Urinary bladder (tissue), 4 donors: ENCODE measurements at places on chromosomes 5 and 9. TPM values are rescaled to one million over a fixed set of nuclear protein-coding genes. Genes with fewer than 3 reads are reported as not detected.

The HTR1A gene
- not detected for polyA plus RNA-seq

The PCDHGB5 gene
- polyA plus RNA-seq = 4.7 TPM

The GRIA1 gene
- 0.27 TPM for polyA plus RNA-seq

The CEMIP2 gene
- polyA plus RNA-seq = 17.5 TPM

The CCL28 gene
- polyA plus RNA-seq = 0.68 TPM

The ASB6 gene
- polyA plus RNA-seq = 16.5 TPM

The PCAT7 gene
- polyA plus RNA-seq = 0.06 TPM

The VCAN gene
- 30.0 TPM for polyA plus RNA-seq

The FOXD4L3 gene
- polyA plus RNA-seq = not detected

The IRGM gene
- 0.16 TPM for polyA plus RNA-seq

The POLR3G gene
- polyA plus RNA-seq = 1.1 TPM

The TRIP13 gene
- polyA plus RNA-seq = 1.6 TPM

The UBE2QL1 gene
- polyA plus RNA-seq = 0.46 TPM

DNA sequence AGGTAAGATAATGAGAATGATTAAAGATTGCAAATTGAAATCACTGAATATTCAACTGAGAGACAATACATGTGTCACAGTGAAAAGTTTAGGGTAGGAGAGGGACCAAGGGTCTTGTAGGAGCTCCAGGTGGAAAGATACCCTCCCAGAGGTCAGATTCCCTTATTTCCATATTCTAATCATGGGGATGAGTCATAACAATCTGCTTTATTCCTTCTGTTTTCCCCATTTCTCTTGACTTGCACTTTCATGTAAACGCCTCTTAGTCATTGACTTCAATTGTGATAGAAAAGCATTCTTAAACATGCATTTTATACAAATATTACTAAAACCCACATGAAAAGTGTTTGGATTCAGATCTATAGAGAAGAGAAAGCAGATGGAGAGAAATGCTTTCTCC lies 81.3 kb upstream of the CTSL start:
- DNase-seq = no peak

- no peak for DNase-seq
Observed at GRCh38 chr5:73433982-73434342, 14.6 kb downstream of the FOXD1 start.

GRCh38 chr9:134271338-134272301 lies 54.6 kb upstream of the RXRA start:
- DNase-seq = no peak

DNA sequence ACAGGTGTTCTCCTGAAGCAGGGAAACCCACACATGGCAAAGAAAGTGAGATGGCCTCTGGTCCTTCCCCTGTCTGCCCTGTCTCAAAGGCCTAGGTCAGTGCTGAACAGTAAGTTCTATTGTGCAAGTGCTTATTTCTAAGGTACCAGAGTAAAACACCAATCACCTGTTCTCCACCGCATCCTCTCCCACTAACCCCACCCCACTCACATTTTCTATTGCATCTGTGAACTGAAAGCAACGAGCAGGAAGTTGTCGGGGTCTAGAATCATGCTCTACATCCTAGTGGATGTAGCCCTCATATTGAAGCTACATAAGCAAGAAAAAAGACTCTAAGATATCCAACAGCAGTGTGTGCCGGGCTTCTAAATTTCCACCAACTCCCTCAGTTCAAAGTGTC lies 265.9 kb downstream of the ENC1 start:
- DNase-seq = no peak

- DNase-seq = no peak
Observed at GRCh38 chr5:151581812-151582583, 9.1 kb downstream of the FAT2 start.

GRCh38 chr5:6840136-6840793 lies 127.0 kb downstream of the TENT4A start:
- no peak for DNase-seq

DNA sequence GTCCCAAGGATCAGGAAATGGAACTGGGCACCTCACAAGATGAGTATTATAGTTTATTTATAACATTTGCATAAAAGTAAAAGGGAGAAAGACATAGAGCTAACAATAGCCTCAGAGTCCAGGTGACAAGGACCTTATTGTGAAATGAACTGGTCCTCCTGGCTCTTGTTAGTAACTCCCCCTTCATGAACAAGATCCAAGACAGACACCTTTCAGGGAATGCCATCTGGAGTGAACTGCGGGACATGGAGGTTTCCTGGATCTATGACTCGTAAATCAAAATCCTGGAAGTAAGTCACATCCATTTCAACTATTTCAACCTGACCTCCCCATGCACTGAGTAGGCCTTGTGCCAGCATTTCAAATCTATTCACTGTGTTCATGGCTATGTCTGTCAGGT lies 129.5 kb upstream of the GAS1 start:
- no peak for DNase-seq

DNA sequence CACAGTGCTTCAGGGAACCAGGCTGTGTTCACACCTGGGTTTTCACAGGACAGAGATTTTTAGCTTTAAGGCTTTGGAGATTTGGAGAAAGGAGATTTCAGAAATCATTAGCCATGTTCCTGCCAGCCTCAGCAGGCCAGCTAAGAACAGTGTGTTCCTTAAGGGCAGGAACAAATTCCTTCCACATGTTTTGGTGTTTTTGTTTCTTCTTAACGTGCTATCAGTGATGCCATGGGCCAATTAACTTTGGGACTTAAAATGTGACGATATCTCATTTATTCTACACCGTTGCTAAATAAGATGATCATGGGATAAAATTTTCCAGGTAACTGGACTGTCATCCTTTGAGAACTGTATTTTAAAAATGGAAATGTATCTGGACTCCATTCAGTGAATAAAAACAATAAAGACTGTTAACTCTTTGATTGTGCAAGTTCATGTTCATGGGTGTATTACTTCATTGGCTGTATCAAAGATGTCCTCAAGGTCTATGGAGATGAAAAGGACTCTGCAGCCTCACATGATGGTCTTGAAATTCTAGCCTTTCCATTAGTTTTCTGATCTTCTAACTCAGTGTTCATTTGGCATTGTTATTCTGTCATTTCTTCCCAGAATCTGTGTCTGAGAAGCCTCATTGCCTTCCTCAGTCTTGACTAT lies 72.3 kb downstream of the ZNF366 start:
- DNase-seq = no peak
